Activated CD4-positive, alpha-beta memory T cell treated with anti-CD3 and anti-CD28 coated beads, Interleukin-2, amount 10 ng/mL, durations not matched to agents 7 days and 5 days (primary cell): ENCODE measurements at places on chromosomes 2 and 18.

DNA sequence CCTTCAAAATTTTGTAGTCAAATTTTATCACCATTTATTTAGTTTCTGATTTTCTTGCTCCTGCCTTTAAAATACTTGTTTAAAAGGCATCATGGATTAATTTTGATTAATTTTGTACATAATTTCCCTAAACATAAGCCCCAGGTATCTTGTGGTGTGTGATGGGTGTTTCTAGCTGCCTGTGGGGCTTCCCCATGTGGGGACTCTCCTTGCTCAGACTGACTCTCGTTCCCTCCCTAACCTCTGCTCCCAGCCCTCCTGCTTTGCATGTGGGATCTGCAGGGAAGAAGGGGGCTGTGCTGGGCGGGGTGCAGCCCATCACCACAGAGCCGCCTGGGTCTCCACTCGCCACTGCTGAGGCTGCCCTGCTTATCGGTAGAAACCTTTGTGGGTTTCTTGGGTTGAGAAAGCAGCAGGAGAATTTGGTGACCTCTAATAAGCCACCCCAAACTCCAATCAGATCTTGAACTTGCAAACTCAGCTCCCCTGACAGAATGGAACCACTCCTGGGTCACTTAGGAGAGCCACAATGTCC is 72.5 kb downstream of the MRPS9 start:
- no peaks in the 10 kb centered on the region for H3K27me3 ChIP-seq
- no peaks in the 10 kb centered on the region for H3K4me1 ChIP-seq
- H3K4me3 ChIP-seq = no peak overlapping the region

- no peaks in the 10 kb centered on the region for H3K27me3 ChIP-seq
- H3K27ac ChIP-seq = no peak overlapping the region
- no peak for DNase-seq
- H3K4me1 ChIP-seq = peaks cover 8% of the 10 kb centered on the region
- no peaks in the 10 kb centered on the region for H3K36me3 ChIP-seq
These were observed 44.0 kb upstream of the PPP1CB start for GRCh38 chr2:28707592-28707991.

DNA sequence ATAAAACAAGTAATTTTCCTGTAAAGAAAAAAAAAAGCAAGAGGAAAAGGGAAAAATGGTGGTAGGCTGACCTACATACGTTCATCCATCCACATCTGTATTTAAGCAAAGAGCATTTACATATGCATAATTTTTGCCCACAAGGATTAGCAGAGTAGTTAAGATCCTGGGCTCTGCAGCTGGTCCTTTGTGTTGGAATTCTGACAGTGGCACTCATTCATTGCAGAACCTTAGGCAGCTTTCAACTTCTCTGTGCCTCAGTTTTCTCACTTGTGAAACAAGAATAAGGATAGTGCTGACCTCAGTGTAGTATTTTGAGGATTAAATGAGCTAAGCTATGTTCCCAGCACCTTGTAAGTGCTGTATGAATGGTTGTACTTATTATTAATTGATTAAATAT is 211.3 kb downstream of the ARL4C start:
- H3K4me1 ChIP-seq = peaks cover 68% of the 10 kb centered on the region
- H3K27ac ChIP-seq = no peak overlapping the region
- H3K36me3 ChIP-seq = peaks cover 61% of the 10 kb centered on the region
- no peak overlapping the region for H3K4me3 ChIP-seq
- no peak for DNase-seq

- peaks cover 13% of the 10 kb centered on the region for H3K36me3 ChIP-seq
- no peak overlapping the region for H3K4me3 ChIP-seq
- DNase-seq = no peak
- no peaks in the 10 kb centered on the region for H3K27me3 ChIP-seq
These were observed 96.8 kb downstream of the DTNB start for GRCh38 chr2:25576596-25576995.

DNA sequence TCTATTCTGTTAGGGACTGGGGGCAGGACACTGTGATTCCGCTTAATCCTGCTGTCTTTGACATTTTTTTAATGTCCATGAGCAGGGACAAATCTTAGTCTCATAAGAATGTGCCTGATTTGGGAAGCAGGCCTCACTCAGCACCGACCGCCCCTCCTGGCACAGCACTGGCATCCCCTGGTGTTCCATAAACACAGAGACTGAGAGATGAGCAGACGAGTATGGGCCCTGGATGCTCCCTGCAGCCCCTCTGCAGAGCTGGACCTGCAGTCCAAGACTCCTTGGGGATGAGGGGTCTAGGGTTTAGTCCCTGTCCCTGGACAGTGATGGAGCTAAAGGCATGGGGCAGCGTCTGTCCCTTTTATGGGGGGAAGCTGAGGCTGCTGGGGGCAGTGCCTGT is 81.6 kb downstream of the NDUFA10 start:
- no peak overlapping the region for H3K27ac ChIP-seq
- DNase-seq = no peak
- peaks cover 12% of the 10 kb centered on the region for H3K4me1 ChIP-seq
- H3K27me3 ChIP-seq = no peaks in the 10 kb centered on the region
- H3K4me3 ChIP-seq = no peak overlapping the region

- no peaks in the 10 kb centered on the region for H3K36me3 ChIP-seq
- H3K27me3 ChIP-seq = peaks cover 10% of the 10 kb centered on the region
- no peak for DNase-seq
These were observed 61.2 kb upstream of the ATL2 start for GRCh38 chr2:38438133-38438882.

GRCh38 chr18:54529444-54529843 is 61.6 kb upstream of the DYNAP start:
- no peaks in the 10 kb centered on the region for H3K4me1 ChIP-seq
- no peaks in the 10 kb centered on the region for H3K36me3 ChIP-seq
- DNase-seq = no peak
- no peak overlapping the region for H3K27ac ChIP-seq

DNA sequence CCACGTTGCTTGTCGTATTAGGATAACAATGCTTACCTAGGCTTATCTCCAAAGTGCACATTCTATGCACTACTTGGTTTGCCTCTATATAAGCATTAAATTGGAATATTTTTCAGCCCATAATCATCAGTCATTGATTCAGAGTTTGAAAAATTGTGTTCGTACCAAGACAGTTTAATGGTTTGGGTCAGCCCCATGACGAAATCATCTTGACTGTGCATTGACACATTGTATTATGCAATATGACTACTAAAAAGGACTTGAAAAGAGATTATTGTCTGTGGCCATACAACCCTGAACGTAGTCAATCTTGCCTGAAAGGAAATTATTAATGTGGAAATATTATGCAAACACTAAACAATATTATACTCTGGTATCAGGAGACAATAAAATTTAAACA is 141.3 kb downstream of the EML6 start:
- no peaks in the 10 kb centered on the region for H3K36me3 ChIP-seq
- H3K4me3 ChIP-seq = no peak overlapping the region
- H3K4me1 ChIP-seq = peaks cover 3% of the 10 kb centered on the region
- H3K27ac ChIP-seq = no peak overlapping the region

DNA sequence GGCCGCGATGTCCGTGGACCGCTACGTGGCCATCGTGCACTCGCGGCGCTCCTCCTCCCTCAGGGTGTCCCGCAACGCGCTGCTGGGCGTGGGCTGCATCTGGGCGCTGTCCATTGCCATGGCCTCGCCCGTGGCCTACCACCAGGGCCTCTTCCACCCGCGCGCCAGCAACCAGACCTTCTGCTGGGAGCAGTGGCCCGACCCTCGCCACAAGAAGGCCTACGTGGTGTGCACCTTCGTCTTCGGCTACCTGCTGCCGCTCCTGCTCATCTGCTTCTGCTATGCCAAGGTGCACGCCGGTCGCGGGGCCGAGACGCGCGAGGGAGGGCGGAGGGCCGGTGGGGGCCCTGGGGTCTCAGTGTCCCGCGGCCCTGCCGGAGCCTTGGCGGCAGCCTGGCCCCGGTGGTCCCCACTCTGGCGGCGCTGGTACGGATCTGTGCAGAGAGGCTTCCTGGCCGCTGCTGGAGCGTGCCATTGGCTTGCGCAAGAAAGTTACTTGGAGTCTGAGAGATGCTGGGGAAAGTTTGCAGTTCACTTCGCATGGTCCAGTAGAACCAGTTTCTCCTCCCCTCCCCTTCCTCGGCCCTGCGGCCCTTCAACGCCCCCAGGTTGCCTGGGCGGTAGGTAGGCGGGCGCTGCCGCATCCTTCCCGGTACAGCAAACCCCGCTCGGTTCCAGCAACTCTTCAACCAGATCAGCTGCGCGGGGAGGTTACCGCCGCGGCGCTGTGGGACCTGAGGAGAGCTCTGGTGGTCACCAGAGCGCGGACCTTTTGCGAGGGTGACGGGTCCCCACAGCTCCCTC is 1.5 kb downstream of the GALR1 start:
- no peak overlapping the region for H3K27ac ChIP-seq
- peaks cover 13% of the 10 kb centered on the region for H3K4me1 ChIP-seq
- no peak for DNase-seq
- peaks cover 73% of the 10 kb centered on the region for H3K27me3 ChIP-seq
- H3K4me3 ChIP-seq = peak overlapping the region; percentile 15

GRCh38 chr2:159267921-159268320 is 18.6 kb downstream of the WDSUB1 start:
- no peaks in the 10 kb centered on the region for H3K27me3 ChIP-seq
- H3K27ac ChIP-seq = no peak overlapping the region
- no peak overlapping the region for H3K4me3 ChIP-seq
- DNase-seq = no peak
- H3K36me3 ChIP-seq = peaks cover 20% of the 10 kb centered on the region

DNA sequence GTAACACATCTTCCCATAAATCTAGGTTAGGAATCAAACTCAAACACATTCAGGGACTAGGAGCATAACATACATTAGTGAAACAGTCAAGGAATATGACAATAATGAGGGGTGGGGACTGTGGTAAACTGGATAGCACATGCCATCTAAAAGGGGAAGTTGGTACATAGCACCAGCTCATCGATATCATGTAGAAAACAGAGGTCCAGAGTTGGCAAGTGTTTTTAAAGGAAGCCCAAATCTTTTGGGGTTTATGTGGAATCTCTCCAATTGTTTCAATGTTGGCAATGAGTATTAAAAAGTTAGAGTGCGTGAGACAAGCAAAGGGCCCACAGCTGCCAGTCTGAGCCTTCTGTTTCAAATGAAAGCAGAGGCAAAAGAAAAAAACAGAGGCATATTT is 24.4 kb downstream of the KLF7 start:
- H3K36me3 ChIP-seq = peaks cover 61% of the 10 kb centered on the region
- no peak overlapping the region for H3K4me3 ChIP-seq
- no peaks in the 10 kb centered on the region for H3K27me3 ChIP-seq
- peak overlapping the region; percentile 98 for H3K27ac ChIP-seq
- H3K4me1 ChIP-seq = peaks cover 65% of the 10 kb centered on the region
- DNase-seq = no peak

DNA sequence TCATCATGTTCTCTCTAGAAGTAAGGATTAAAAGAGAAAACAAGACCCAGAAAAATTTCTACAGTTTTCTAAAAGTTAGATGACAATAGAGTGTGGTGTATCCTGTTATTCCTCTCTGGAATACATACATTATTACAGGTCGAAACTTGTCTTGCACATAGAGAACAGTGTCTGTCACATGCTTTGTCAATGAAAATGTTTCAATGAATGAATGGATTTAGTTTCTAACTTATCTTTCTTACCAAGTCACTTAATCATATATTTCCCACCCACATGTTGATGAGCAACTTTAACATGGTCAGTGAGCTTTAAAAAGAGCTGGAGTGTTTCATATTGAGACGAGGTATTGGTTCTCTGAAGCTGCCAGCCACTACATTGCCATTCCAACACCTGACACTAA is 4.3 kb downstream of the DSG4 start:
- DNase-seq = no peak
- H3K27ac ChIP-seq = no peak overlapping the region
- H3K4me1 ChIP-seq = no peaks in the 10 kb centered on the region
- no peaks in the 10 kb centered on the region for H3K27me3 ChIP-seq

GRCh38 chr2:114046866-114047435 is 157.1 kb downstream of the ACTR3 start:
- no peak overlapping the region for H3K27ac ChIP-seq

DNA sequence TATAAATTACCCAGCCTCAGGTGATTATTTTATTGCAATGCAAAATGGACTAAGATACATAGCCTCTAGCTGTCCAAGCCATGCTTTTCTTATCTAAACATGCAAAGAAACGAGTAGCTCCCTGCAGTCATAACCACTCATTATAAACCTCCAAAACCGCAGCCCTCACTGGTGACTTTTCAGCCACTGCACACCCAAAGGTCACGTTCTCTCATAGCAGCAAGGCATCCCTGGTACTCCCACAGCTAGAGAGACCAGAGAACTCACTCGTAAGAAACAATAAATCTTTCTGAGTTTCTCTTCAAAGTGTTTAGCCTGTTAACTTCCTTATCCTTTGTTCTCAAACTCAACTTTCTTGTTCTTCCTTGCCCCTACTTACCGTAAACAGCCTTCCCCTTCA is 28.5 kb upstream of the RALBP1 start:
- H3K27ac ChIP-seq = no peak overlapping the region
- H3K4me1 ChIP-seq = no peaks in the 10 kb centered on the region
- H3K4me3 ChIP-seq = no peak overlapping the region
- no peaks in the 10 kb centered on the region for H3K36me3 ChIP-seq

GRCh38 chr2:60453301-60453700 is 100.2 kb downstream of the BCL11A start:
- H3K27me3 ChIP-seq = peaks cover 4% of the 10 kb centered on the region

- no peak overlapping the region for H3K27ac ChIP-seq
- peaks cover 19% of the 10 kb centered on the region for H3K4me1 ChIP-seq
- DNase-seq = no peak
- H3K4me3 ChIP-seq = no peak overlapping the region
- no peaks in the 10 kb centered on the region for H3K27me3 ChIP-seq
These were observed 34.4 kb downstream of the KCNJ13 start for GRCh38 chr2:232741972-232742371.

DNA sequence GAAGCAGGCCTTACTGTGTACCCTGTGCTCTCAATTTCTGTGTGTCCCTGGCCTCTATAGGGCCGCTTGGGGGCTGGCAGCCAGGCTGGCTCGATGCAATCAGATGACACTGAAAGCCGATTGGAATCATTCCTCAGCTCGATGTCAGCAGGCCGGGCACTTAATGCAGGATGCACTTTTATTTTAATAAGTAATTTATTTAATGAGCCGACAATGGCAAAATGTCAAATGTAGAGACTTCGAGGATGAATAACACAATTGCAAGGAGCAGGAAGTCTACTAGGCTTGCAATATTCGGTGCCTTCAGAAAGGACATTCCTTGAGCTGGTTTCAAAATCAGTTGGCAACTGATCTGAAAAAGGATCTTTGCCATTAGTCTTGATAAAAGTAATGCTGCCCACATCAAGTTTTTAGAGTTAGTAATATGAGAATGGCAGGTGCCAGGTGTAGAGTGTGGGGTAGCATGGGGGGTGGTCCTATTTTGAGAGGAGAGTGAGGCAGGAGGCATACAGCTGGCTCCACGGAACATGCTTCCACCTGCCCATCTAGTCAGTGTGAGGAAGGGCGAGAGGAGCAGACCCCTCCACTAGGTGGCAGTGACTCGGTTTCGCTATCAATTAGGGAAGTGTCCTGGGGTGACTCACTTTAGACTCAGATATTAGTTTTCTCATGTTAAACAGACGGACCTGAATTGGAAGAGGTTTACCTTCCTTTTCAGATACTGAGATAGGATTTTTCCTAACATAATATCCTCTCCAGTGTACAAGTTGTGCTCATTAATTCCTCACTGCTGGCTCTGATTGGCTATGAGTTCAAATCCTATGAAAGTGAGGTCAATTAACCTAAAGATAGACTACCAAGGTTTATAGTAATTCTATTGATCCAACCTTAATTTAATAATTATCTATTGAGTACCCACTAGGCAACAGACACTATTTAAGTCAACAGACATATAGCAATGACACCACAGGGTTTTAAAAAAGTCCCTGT is 80.9 kb downstream of the NABP1 start:
- DNase-seq = peak; percentile 58
- no peaks in the 10 kb centered on the region for H3K36me3 ChIP-seq
- H3K27me3 ChIP-seq = peaks cover 10% of the 10 kb centered on the region
- no peak overlapping the region for H3K4me3 ChIP-seq
